ENCODE measurements at places on chromosomes 7 and 10.

GRCh38 chr10:77533146-77533886, 104.3 kb downstream of the KCNMA1 start:
- no peak overlapping the region for H3K27ac ChIP-seq
- no peak overlapping the region for H3K4me3 ChIP-seq
- peaks cover 4% of the 10 kb centered on the region for H3K27me3 ChIP-seq
- H3K4me1 ChIP-seq: no peaks in the 10 kb centered on the region
- DNase-seq: no peak
- no peaks in the 10 kb centered on the region for H3K36me3 ChIP-seq

- DNase-seq: no peak
- H3K36me3 ChIP-seq: peaks cover 49% of the 10 kb centered on the region
- H3K27ac ChIP-seq: no peak overlapping the region
These were observed 110.4 kb downstream of the SFMBT2 start for GRCh38 chr10:7300384-7300971.

DNA sequence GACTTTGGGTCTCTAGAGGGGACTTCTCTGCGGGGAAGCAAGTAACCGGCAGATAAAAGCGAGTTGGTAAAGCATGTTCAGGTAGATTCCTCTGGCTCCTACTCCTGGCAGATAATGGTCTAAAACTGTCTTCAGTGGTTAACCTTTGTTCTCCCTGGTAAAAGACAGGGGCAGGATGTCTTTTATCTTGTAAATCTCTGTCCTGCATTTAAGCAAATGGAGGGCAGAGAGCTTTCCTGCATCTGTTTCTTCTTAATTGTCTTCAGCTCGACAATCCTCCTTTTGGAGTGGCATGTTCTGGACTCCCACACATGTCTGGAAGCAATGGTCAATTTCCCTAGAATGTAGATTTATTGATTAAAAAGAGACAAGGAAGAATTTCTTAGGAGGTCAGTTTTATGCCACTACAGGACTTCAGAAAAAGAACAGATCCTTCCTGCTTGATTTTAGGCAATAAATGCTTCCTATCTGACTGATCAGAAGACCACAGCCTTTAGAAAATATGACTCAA, 16.6 kb downstream of the C7orf33 start:
- DNase-seq: no peak
- peaks cover 8% of the 10 kb centered on the region for H3K4me1 ChIP-seq
- H3K27me3 ChIP-seq: peaks cover 15% of the 10 kb centered on the region
- H3K36me3 ChIP-seq: peaks cover 9% of the 10 kb centered on the region

GRCh38 chr7:112372101-112372500, 78.2 kb upstream of the IFRD1 start:
- no peaks in the 10 kb centered on the region for H3K4me1 ChIP-seq
- H3K4me3 ChIP-seq: no peak overlapping the region
- H3K36me3 ChIP-seq: no peaks in the 10 kb centered on the region
- no peak overlapping the region for H3K27ac ChIP-seq
- no peak for DNase-seq

- H3K36me3 ChIP-seq: no peaks in the 10 kb centered on the region
- H3K27ac ChIP-seq: peak overlapping the region; percentile 48
- peaks cover 24% of the 10 kb centered on the region for H3K4me1 ChIP-seq
- no peak for DNase-seq
- no peaks in the 10 kb centered on the region for H3K27me3 ChIP-seq
These were observed 21.6 kb upstream of the GIMAP8 start for GRCh38 chr7:150428671-150429451.

- peaks cover 5% of the 10 kb centered on the region for H3K27me3 ChIP-seq
- H3K36me3 ChIP-seq: no peaks in the 10 kb centered on the region
- H3K27ac ChIP-seq: no peak overlapping the region
- DNase-seq: no peak
- no peak overlapping the region for H3K4me3 ChIP-seq
These were observed 5.3 kb downstream of the LAMB4 start for GRCh38 chr7:108124820-108125219.

DNA sequence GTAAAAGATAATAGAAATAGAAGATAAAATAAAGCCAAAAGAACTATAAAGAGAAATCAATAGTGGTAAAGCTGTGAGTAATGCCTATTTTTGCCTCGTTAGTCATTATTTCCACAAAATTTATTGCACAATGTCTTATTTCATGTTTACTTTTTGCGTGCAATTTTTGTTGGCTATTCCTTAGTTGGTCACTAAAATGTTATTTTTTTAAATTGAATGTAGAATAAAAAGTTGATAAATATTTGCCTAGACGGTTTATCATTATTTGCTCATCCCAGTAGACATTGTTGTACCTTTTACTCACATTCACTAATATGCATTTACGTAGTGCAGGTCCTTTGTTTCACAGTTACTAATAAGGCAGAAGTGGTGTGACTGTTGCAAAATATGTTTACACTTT, 227.8 kb upstream of the BMPER start:
- H3K27ac ChIP-seq: no peak overlapping the region
- no peak overlapping the region for H3K4me3 ChIP-seq
- H3K4me1 ChIP-seq: no peaks in the 10 kb centered on the region
- no peaks in the 10 kb centered on the region for H3K36me3 ChIP-seq

DNA sequence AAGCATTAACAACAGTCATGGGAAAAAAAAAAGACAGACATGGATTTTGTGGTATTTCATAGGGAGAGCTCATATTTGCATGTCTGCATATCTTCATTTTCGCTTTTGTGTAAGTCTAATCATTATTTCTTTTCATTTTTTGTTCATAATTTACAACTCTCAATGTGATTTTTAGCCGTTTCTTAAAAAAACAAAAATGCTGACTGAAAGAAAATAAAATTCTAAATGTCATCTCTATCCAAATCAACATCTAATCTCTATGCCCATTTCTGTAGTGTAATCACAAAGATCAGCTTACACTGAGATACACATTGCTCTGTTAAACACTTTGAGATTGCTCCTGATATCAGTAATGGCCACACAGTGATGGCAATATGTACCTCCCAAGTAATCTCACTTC, 29.2 kb downstream of the CHRM2 start:
- no peak overlapping the region for H3K4me3 ChIP-seq
- no peak for DNase-seq
- H3K27ac ChIP-seq: no peak overlapping the region
- no peaks in the 10 kb centered on the region for H3K27me3 ChIP-seq
- H3K4me1 ChIP-seq: no peaks in the 10 kb centered on the region

GRCh38 chr7:94590526-94591162, 65.3 kb downstream of the SGCE start:
- no peak for DNase-seq
- no peak overlapping the region for H3K27ac ChIP-seq
- H3K27me3 ChIP-seq: no peaks in the 10 kb centered on the region
- no peak overlapping the region for H3K4me3 ChIP-seq
- H3K36me3 ChIP-seq: no peaks in the 10 kb centered on the region
- no peaks in the 10 kb centered on the region for H3K4me1 ChIP-seq

- H3K27me3 ChIP-seq: no peaks in the 10 kb centered on the region
- no peaks in the 10 kb centered on the region for H3K36me3 ChIP-seq
- no peak overlapping the region for H3K27ac ChIP-seq
- H3K4me1 ChIP-seq: peaks cover 5% of the 10 kb centered on the region
- DNase-seq: no peak
These were observed 119.5 kb downstream of the SPDYE5 start for GRCh38 chr7:75611557-75612178.

GRCh38 chr10:12995425-12995861, 6.1 kb downstream of the CCDC3 start:
- H3K4me1 ChIP-seq: no peaks in the 10 kb centered on the region
- no peak overlapping the region for H3K27ac ChIP-seq
- peaks cover 38% of the 10 kb centered on the region for H3K27me3 ChIP-seq
- H3K4me3 ChIP-seq: no peak overlapping the region
- H3K36me3 ChIP-seq: no peaks in the 10 kb centered on the region
- no peak for DNase-seq

DNA sequence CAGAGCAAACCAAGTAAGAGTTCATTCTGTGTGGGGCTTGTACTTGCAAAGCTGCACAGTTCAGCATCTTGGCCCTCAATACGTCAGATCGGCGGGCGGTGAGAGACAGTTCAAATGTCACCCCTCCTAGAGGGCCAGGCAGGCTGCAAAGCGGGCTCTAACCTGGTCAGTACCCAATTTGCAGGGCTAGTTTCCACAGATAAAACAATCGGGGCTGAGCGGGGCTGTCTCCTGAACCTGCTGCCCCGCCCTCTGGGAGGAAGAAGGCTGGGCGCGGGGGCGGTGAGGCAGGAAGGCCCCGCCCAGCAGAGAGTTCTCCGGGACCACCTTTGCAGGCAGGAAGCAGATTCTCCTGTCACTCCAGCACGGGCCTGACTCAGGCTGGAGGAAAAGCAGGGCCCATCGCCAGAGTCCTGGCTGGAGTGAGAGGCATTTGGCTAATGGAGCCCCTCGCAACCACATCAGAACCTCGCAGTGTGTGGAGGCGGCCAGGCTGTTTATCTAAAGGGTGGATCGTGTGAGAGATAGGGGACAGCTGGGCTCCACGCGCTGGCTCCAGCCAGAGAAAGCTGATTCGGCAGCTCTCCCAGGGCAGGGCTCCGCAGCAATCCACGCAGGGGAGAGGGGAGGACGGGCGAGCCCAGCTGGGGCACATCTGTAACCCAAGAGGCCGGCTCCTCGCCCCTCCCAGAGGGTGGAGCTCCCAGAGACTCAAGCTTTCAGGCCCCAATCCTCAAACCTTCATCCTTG, 83.1 kb downstream of the SH3PXD2A start:
- H3K27ac ChIP-seq: peak overlapping the region; percentile 89
- H3K4me3 ChIP-seq: peak overlapping the region; percentile 78
- peak; percentile 66 for DNase-seq
- H3K36me3 ChIP-seq: no peaks in the 10 kb centered on the region
- peaks cover 10% of the 10 kb centered on the region for H3K27me3 ChIP-seq

DNA sequence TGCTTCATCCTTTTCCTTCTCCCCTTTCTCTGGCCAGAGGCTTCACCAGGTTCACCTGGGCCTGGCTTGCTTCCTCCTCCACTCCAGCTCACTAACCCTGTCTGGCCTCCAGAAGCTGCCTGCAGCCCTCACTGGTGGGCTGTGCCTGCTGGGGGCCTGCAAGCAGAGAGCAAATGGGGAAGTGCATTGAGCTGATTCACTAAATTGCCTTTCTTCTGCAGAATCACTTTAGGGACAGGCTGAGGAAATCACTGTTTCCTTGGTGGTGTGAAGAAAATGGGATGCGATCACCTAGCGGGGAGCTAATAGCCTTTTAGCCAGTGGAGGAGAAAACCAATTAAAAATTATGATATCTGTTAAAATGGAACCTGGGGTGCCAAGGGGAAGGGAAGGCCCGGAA, 3.0 kb downstream of the RET start:
- H3K36me3 ChIP-seq: no peaks in the 10 kb centered on the region
- peaks cover 35% of the 10 kb centered on the region for H3K27me3 ChIP-seq
- no peak for DNase-seq
- peaks cover 9% of the 10 kb centered on the region for H3K4me1 ChIP-seq
- H3K27ac ChIP-seq: no peak overlapping the region
- no peak overlapping the region for H3K4me3 ChIP-seq

- no peak for DNase-seq
- no peak overlapping the region for H3K27ac ChIP-seq
- no peak overlapping the region for H3K4me3 ChIP-seq
- peaks cover 3% of the 10 kb centered on the region for H3K27me3 ChIP-seq
- H3K36me3 ChIP-seq: no peaks in the 10 kb centered on the region
These were observed 71.0 kb upstream of the NANOS1 start for GRCh38 chr10:118958559-118958958.

DNA sequence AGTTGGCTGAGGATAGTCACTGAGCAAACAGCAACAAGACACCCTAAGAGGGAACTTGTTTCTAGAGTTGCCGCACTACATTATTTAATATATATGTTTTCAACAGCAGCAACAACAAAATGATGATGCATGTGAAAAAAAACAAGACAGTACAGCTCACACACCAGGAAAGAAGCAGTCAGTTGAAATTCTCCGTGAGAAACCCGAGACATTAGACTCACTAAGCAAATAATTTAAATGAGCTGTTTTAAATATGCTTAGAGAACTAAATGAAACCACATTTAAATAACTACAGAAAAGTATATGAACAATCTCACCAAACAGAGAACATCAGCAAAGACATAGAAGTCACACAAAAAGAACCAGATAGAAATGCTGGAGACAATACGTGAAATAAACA, 426.3 kb upstream of the PFKP start:
- no peak overlapping the region for H3K4me3 ChIP-seq
- DNase-seq: no peak
- no peak overlapping the region for H3K27ac ChIP-seq
- no peaks in the 10 kb centered on the region for H3K36me3 ChIP-seq
- no peaks in the 10 kb centered on the region for H3K4me1 ChIP-seq

DNA sequence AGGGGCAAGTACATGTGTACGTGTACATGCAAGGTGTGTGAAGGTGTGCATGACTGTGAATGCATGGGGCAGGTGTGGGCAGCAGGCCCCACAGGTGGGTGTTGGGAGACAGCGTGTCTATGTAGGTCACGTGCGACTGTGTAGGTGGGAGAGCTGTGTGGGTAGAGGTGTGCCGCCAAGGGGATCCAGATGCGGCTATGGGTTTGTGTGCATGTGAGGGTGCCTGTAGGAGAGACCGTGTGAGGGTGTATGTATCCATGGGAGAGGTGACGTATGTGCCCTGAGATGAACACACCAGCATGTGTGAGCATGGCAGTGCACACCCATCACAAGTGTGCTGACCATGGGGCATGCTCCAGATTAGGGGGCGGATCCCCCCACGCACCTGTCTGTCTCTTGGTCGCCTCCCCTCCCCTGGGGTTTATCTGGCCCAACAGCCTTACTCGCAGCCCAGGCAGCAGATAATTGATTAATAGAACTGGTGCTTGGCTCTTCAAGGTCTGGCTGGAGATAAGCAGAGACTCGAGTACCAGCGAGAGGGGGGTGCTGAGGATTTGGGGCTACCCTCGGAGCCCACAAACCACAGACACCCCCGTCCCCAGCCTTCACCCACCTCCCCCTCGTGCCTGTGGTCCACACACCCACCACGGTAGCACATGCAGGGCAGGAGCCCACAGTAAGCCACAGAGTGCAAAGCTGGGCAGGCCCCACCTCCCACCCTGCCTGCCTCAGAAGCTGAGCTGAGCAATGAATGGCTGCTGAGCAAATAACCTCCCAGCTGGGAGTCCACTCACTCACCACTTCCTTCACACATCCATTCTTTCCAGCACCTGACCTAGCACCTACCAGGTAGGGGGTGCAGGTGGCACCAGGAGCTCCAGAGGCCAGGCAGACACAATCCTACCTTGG, 41.4 kb upstream of the ZMIZ1 start:
- peak overlapping the region; percentile 57 for H3K27ac ChIP-seq
- H3K27me3 ChIP-seq: peaks cover 4% of the 10 kb centered on the region
- H3K4me3 ChIP-seq: no peak overlapping the region
- H3K4me1 ChIP-seq: peaks cover 23% of the 10 kb centered on the region
- H3K36me3 ChIP-seq: no peaks in the 10 kb centered on the region

GRCh38 chr7:1108264-1108920, 20.5 kb downstream of the GPER1 start:
- H3K4me1 ChIP-seq: peaks cover 16% of the 10 kb centered on the region
- H3K27ac ChIP-seq: no peak overlapping the region
- no peaks in the 10 kb centered on the region for H3K27me3 ChIP-seq
- no peaks in the 10 kb centered on the region for H3K36me3 ChIP-seq

GRCh38 chr7:129149511-129149910, 5.0 kb downstream of the TSPAN33 start:
- H3K36me3 ChIP-seq: no peaks in the 10 kb centered on the region
- no peak for DNase-seq
- peaks cover 4% of the 10 kb centered on the region for H3K27me3 ChIP-seq
- no peak overlapping the region for H3K4me3 ChIP-seq
- peaks cover 7% of the 10 kb centered on the region for H3K4me1 ChIP-seq
